ENCODE measurements at places on chromosomes 7 and 10.

DNA sequence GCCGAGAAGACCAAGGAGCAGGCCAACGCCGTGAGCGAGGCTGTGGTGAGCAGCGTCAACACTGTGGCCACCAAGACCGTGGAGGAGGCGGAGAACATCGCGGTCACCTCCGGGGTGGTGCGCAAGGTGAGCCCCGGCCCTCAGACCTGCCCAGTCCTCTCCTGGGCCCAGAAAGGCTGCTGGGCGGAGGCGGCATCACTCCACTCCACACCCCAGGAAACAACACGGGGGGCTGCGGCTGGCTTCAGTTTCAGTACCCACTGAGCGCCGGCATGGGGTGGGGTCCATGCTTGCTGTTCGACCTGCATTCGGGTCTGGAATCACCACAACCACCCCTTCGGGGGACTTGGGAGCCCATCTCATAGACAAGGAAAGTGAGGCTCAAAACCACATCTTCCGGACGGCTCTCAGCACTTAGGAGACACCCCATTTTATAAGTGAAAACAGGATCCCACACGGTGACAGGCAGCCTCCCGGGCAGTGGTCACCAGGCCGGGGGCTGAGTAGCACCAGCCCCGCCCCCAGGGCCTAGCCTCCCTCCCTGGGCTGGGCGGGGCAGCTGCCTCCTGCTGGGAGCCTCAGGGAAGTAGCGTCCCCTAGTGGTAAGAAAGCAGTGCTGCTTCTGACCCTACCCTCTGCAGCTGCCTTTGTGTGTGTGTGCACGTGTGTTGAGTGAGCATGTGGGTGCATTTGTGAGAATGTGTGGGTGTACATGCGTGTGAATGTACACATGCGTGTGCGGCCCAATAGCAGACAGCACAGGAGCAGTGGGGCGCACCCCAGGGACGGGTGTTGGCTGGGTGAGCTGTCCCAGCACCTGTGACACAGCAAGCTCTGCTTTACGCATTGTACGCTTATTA, 1.8 kb downstream of the SNCG start:
- DNase-seq = no peak

DNA sequence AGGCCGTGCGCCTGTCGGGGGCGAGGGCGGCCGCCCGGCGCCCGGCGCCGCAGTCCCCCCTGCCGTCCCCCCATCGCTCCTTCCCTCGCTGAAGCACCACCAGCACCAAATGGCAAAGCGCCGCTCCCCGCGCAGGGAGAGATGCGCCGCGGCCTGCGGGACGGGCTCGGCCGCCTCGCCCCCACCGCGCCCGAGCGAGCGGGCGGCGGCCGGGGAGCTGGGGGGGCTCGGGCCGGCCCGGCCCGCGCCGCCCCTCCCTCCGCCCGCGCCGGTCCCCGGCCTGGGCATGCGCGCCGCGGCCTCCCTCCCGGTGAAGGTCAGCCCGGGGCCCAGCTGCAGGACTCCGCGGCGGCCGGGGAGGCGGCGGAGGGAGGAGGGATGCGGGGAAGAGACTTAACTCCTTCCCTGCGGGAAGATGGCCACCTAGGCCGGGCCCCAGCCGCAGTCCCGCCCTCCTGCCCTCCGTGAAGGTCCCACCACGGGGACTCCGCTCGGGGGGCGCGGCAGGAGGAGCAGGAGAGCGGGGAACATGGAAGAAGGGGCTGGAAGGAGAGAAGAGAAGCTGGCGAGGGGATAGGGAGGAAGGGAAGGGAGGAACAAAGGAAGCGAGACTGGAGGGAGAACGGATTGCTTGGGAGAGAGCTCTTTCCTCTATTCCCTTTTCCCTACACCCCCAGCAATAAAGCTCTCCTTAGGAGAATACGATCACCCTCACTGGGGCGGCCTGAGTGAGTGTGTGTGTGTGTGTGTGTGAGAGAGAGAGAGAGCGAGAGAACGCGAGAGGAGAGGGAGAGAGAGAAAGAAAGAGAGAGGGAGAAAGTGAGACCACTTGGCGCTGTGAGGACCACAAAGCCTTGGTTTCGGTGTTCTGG, 3.4 kb upstream of the SMARCD3 start:
- DNase-seq = no peak

DNA sequence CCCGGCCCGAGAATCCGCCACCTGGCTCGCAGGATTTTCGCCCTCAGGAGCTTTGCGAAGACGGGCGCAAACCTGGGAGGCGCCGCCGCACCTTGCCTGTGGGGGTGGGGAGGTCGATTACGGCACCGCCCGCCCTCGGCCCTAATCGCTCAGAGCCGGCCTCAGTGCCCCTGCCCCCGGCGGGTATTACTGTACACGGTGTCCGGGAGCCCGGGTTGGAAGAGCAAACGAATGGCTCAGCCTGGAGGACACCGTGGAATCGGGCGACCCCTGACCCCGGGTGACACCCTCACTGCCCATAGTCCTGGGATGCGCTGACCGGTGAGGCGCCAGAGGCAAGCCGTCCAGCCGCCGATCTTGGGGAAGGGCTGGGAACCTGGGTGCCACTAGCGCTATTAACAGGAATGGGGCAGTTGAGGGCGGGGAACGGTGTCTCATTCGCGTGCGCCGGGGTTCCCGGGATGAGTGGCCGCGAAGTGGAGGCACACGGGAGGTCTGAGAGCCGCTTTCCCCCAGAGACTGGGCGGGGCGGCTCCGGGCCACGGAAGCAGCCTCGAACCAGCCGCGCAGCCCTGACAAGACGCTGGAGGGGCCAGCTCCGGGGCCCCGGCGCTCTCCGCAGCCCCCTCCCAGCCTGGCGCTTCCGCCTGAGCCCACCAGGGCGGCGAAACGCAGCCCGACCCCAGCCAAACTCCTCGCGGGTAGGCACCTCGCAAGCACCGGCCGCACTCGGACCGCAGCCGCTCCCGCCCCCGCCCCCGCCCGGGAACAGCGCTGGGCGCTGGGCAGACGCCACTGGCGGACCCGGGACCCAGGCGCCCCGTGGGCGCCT, 167.5 kb downstream of the NRF1 start:
- DNase-seq = no peak

- no peak for DNase-seq
Observed at GRCh38 chr10:110944792-110945396, 25.5 kb downstream of the SHOC2 start.

- DNase-seq = no peak
Observed at GRCh38 chr10:44028384-44029137, 356.3 kb downstream of the CXCL12 start.

DNA sequence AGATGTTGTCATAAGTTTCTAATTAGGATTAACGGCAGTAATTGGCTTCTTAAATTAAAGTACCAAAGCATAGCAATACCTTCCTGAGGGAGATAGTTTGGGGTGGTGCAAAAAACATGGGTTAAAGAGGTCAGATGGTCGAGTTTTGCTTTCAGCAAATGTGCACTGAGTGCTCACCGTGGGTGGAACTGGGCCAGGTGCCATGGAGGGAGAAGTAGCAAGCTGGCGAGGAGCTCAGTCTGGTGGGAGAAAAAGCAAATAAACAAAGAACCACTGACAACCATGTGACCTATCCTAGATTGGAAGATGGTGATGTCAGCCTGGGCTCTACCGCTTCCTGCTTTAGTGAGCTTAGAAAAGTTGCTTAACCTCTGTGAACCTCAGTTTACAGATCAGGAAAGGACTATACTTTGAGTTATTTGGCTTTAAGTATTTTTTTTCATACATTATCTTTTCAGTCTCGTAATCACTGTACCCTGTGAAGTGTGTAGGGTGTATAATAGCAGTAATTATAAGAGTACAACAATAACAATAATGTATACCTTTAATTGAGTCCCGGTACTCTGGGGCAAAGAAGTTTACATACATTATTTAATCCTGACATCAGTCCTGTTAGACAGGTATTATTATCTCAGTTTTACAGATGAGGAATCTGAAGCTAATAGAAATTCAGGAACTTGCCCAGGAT, 69.0 kb upstream of the PDCD4 start:
- no peak for DNase-seq

DNA sequence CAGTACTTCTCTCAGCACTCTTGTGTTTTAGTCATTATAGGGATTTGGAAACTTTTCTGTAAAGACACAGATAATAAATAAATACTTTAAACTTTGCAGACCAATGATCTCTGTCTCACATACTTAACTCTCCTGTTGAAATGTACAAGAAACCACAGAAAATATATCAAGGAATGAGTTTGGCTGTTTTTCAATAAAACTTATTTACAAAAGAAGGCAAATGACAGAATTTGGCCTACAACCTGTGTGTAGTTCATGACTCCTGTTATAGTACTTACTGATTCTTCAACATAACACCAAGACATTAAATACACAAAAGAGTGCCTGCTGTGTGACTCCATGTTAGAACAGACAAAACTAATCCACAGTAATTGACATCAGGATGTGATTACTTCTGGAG, 510.0 kb upstream of the PHF14 start:
- DNase-seq = no peak

DNA sequence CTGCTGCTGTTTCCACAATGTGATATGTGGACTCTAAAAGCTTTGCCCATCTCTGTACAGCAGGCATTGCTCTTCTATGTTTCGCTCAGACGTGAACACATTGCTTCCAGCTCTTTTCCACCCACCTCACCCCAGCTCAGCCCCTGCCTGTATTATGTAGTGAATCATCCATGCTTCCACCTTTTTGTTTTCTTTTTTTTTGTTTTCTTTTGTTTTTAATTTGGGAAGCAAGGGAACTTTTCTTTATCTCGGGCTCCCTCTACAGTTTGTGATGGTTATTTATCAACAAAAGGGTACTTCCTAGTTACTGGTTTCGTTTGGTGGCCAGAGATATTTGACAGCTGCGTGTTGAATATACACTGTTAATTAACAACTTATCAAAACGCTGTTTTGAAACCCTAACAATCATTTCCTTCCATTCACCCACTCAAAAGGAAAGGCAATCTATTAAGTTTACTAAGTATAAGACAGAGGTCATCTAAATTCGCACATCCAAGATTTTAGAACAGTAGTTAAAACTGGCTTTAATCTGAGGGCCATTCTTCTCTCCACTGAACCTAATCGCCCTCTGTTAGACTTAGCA, 127.9 kb upstream of the STK17A start:
- no peak for DNase-seq

- DNase-seq = no peak
Observed at GRCh38 chr10:77405771-77406241, 231.8 kb downstream of the KCNMA1 start.

- no peak for DNase-seq
Observed at GRCh38 chr7:36982766-36983165, 258.5 kb upstream of the AOAH start.

DNA sequence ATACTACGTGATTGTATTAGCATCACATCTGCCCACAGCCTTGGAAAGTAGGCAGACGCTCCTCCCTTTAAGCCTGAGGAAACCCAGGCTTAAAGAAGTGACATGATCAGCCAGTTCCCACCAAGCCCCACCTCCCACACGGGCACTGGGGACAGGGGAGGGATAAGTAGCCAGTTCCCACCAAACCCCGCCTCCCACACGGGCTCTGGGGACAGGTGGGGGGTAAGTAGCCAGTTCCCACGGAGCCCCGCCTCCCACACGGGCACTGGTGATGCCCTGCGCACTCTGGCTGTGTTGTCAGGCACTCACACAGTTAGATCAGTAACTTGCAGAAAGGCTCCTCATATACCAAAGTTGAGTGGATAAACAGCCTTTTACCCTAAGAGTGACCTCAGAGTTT, 606.8 kb downstream of the PTPRN2 start:
- DNase-seq = no peak

- DNase-seq = no peak
Observed at GRCh38 chr7:84372712-84373111, 178.1 kb upstream of the SEMA3A start.

GRCh38 chr7:154497751-154498150, 445.6 kb downstream of the DPP6 start:
- DNase-seq = no peak

GRCh38 chr7:116810267-116811116, 51.9 kb upstream of the CAPZA2 start:
- DNase-seq = no peak

DNA sequence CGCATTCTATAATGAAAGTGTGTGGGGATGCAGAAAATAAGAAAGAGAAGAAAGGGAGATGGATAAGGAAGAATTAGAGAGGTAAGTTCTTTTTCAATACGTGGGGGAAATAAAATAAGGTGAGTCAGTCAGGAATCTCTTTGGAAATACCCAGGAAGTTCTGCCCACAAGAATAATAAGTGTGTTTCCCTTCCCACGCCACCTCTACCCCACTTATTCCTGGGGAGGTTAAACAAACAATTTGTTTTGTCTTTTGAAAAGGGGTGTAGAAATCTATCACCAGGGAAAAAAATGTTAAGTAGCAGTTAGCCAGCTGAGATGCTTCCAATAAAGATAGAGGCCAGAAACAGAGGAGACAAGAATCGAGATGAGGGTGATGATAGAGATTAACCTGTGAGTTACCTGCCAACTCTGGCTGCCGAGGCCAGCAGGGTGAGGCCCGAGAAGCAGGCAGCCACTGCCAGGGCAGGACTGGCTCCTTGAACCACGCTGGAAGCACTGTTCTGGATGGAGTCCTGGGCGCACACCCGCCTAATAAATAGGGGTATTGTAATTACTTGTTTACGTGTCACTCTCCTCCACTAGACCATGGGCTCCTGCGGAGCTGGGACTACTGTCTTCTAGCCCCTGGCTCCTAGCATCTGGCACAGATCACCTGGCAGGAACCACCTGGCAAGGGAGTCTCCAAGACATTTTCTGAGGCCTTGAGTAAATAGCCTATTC, 191.3 kb downstream of the FGFR2 start:
- no peak for DNase-seq

- DNase-seq = no peak
Observed at GRCh38 chr7:152541892-152542291, 106.1 kb upstream of the KMT2C start.

DNA sequence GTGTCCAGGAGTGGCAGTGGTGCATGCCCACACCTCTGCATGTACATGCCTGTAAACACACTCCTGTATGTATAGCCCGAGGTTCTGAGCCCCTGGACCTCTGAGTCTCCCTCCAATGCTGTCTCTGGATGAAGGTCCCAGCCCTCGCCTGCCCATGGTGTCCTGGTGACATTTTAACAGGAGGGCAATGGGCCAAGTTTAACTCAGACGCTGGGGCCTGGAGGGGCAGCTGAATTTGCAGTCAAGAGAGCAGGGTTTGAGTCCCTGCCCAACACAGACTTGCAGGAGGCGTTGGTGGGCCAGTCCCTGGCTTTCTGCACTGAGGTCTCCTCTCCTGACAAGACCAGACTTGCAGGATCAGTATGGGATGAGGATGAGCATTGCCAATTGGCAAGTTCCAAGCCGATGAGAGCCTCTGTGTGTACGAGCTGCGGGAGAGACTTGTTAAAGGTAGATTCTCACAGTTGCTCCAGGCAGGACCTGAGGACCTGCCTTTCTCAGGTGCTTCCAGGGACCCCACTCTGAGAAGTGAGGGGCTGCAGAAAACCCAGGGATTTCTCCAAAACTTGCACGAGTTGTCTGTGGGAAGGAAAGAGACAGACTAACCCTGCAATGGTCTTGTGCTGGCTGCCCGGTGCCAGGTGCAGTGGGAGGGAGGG, 141.9 kb downstream of the ELFN1 start:
- no peak for DNase-seq

DNA sequence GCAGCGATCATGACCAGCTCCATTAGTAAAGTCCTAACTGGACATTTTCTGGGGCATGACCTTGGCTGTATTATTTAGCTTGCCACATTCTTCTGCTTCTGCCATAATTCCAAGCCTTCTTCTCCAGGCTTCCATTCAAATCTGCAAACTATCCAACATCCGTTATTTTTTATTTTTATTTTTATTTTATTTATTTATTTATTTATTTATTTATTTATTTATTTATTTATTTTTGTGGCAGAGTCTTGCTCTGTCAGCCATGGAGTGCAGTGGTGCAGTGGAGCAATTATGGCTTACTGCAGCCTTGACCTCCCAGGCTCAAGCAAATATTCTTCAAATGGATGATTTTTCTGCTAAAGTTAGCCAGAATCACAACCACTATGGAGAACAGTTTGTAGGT, 187.2 kb upstream of the CDK1 start:
- DNase-seq = no peak

- DNase-seq = no peak
Observed at GRCh38 chr10:102593074-102593803, 51.0 kb upstream of the TRIM8 start.

Data from activated CD8-positive, alpha-beta memory T cell treated with anti-CD3 and anti-CD28 coated beads for 1 hour (primary cell).